A549 treated with CORT108297 at 1 μM for 4 hours (cell line): ENCODE measurements at places on chromosomes 2 and 18. TPM values are rescaled to one million over a fixed set of nuclear protein-coding genes. Genes with fewer than 3 reads are reported as not detected.

The DUSP19 gene
- total RNA-seq = 0.55 to 1.4 TPM (median 0.74 TPM) in 5 replicates

The VAMP5 gene
- 0.24 to 0.55 TPM in 2 of 5 replicates, not detected in the others for total RNA-seq

The TMEM163 gene
- total RNA-seq = 0.08 to 0.15 TPM (median 0.09 TPM) in 5 replicates

The C18orf63 gene
- total RNA-seq = not detected in 5 replicates

The TP53I3 gene
- total RNA-seq = 173 to 230 TPM (median 191 TPM) in 5 replicates

The HNRNPLL gene
- total RNA-seq = 20.3 to 29.4 TPM (median 24.6 TPM) in 5 replicates

The POTEC gene
- total RNA-seq = not detected in 5 replicates

The ASB18 gene
- total RNA-seq = not detected in 5 replicates

The COL4A4 gene
- 1.2 to 2.7 TPM (median 1.7 TPM) in 5 replicates for total RNA-seq

The HMSD gene
- total RNA-seq = 0.15 to 0.16 TPM (median 0.15 TPM) in 3 of 5 replicates, not detected in the others

The UGT1A10 gene
- 0.06 TPM in 1 of 5 replicates, not detected in the others for total RNA-seq

The SERPINB3 gene
- 0.06 to 0.17 TPM (median 0.08 TPM) in 5 replicates for total RNA-seq

The ABCG5 gene
- not detected in 5 replicates for total RNA-seq

The ABCB11 gene
- 0.01 to 0.02 TPM (median 0.02 TPM) in 5 replicates for total RNA-seq
